Stimulated activated CD8-positive, alpha-beta memory T cell treated with anti-CD3 and anti-CD28 coated beads, Interleukin-4, amount 100 ng/mL, for 4 hours (primary cell): ENCODE measurements at places on chromosomes 13 and 19.

DNA sequence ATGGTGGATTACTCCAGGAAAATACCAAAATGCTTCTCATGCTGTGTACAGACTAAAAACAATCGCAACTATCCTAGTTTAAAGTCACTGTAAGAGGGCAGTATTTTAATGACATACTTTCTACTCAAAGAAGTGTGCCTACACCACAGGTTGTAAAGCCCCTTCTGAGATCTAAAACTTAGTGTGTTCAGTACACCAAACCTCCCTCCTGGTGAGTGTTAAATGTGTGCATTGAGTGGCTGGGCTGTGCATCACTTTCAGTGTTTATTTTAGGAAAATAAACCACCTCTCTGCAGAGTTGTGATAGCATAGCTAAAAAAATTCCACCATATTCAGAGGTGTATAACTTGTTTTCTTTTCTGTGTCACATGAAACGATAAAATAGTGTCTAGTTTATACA is 263.7 kb downstream of the DACH1 start:
- no peak for DNase-seq

GRCh38 chr13:112101360-112101930 is 34.5 kb downstream of the SOX1 start:
- DNase-seq, result no peak

DNA sequence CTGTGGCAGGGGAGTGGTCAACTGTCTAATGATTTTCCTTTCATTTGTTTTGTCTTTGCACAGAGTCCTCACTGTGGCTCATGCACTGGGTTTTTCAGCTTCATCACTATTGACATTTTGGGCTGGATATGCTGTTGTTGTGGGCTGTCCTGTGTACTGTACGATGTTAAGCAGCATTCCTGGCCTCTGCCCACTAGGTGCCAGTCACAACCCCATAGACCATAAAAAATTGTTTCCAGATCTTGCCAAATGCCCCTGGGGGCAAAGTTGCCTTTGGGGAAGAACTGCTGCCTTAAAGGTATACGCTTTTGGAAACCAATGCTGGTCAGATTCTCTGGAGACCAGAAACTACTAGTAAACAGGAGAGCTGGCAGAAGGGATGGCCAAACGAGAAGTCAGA is 310.4 kb downstream of the SPRY2 start:
- DNase-seq, result no peak

GRCh38 chr19:36577271-36577996 is 4.3 kb upstream of the ZNF529 start:
- no peak for DNase-seq

- no peak for DNase-seq
These were observed 23.4 kb upstream of the RFC3 start for GRCh38 chr13:33794576-33794975.

DNA sequence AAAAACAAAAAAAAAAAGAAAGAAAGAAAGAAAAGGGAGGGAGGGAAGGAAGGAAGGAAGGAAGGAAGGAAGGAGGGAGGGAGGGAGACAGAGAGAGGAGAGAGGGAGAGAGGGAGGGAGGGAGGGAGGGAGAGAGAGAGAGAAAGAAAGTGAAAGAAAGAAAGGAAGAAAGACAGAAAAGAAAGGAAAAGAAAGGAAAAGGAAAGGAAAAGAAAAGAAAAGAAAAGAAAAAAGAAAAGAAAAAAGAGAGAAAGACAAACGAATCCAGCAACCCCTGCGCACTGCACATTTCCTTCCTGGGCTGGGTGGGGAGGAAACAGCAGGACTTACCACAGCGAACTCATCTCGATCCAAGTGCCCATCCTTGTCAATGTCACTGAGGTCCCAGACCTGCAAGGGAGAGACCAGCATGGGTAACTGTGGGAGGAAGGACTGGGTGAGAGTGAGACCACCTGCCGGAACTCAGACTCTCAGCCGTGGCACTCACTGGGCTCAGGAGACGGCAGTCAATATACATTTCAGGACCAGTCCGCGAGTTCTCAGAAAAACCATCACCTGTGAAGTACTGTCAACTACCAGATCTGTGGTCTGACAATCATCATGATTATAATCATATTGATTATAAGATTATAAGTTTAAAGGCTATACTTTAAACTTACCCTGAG is 43.3 kb downstream of the EPS15L1 start:
- no peak for DNase-seq

DNA sequence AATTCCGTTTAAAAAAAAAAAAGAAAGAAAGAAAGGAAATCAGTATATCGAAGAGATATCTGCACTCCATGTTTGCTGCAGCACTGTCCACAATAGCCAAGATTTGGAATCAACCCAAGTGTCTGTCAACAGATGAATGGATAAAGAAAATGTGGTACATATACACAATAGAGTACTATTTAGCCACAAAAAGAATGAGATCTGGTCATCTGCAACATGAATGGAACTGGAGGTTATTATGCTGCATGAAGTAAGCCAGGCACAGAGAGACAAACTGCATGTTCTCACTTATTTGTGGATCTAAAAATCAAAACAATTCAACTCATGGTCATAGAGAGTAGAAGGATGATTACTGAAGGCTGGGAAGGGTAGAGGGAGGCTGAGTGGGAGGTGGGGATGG is 16.3 kb downstream of the ZNF565 start:
- no peak for DNase-seq

DNA sequence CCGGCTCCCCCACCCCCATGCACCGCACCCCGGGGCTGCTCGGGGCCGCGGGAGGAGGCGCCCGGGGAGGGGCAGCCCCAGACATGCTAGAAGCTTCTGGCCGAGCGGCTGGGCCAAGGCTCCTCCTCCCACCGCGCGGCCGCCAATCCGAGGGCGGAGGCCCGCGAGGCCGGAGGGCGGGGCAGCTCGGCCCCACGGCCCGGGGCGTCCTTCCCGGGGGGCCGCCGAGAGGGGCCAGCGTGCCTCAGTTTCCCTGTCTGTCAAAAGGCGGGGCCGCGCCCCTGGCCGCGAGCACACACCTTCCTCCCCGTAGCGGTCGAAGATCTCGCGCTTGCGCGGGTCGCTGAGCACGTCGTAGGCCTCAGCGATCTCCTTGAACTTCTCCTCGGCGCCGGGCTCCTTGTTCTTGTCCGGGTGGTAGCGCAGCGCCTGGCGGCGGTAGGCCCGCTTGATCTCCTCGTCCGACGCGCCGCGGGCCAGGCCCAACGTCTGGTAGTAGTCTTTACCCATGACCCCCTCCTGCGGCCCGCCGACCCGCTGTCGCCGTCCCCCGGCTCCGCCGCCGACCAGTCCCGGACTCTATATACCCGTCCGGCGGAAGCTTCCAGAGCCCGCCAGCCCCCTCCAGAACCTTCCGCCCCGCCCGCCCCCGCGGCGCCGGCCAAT is at the start of gene DNAJB1:
TSS of gene DNAJB1 (minus strand) at position 558 of the 666 bp plus-strand sequence. CDS start at position 510, 48 bp downstream.
- peak; percentile 49 for DNase-seq

GRCh38 chr13:75437582-75438318 is 44.2 kb downstream of the TBC1D4 start:
- no peak for DNase-seq
